ENCODE measurements at places on chromosomes 1 and 21. TPM values are rescaled to one million over a fixed set of nuclear protein-coding genes. Genes with fewer than 3 reads are reported as not detected.

The KRTAP13-2 gene
- not detected for polyA plus RNA-seq

GRCh38 chr21:17201741-17202260 lies 311.0 kb upstream of the CXADR start:
- DNase-seq, result no peak

The VHLL gene
- polyA plus RNA-seq, result 0.22 TPM

DNA sequence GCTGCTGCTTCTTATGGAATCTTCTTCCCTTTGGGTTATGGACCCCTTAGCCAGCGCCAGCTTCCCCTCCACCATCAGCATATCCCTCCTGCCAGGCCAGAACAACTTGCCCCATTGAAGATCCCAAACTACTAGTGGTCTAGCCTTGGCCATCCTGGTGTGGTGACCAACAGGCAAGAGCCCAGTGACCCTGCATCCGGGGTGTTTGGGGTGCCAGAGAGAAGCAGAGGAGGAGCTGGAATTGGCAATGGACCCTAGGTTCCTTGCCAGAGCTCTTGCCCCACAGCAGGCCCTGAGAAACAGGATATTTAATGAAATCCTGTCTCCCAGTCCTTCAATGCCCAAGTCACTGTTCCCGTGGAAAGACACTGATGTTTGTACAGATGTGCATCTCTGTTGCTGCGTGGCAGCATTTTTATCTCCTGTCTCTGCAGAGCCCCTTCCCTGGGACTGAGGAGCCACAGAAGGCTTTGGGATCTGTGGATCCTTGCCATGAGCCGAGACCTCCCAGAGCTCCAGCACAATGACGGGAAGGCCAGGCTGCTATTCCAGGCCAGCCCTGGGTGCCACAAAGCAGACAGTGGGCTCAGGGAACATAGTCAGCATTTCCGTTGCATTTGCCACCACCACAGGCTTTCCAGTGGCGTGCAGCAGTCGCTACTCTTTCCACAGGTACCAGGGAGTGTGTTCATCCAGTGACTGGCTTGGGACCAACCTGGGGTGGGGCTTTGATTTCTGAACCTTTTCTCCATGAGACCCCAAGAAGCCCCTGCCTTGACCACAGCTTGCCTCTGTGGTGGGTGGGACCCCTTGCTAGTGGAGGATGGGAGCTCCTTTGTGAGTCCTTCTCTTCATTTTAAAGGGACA lies 21.6 kb downstream of the NAV1 start:
- no peak for DNase-seq

- DNase-seq, result no peak
Observed at GRCh38 chr1:97164276-97164639, 442.7 kb downstream of the PTBP2 start.

The PIGR gene
- 0.01 TPM for polyA plus RNA-seq

The MFSD2A gene
- polyA plus RNA-seq, result 62.5 TPM

GRCh38 chr1:86447198-86447790 lies 21.4 kb upstream of the CLCA1 start:
- no peak for DNase-seq

The KPRP gene
- polyA plus RNA-seq, result 0.90 TPM

DNA sequence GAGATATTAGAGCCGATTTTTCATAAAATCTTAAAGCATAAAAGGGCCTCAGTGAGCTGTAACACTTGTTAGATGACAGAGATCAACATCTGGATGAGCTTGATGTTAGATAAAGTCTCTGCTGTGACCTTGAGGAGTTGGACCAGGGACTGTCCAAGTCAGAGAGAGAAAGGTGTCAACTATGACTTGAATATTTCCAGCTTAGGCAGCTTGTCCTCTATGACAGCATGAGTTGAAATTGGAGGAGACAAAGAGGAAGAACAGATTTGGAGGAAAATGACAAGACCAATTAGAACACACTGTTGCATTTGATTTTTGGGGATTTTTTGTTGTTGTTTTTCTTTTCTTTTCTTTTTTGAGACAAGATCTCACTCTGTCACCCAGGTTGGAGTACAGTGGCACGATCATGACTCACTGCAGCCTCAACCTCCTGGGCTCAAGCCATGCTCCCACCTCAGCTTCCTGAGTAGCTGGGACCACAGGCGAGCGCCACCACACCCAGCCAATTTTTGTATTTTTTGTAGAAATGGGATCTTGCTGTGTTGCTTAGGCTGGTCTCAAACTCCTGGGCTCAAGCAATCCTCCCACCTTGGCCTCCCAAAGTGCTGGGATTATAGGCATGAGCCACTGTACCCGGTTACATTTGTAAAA lies 35.3 kb upstream of the CLIC4 start:
- no peak for DNase-seq

The C1orf141 gene
- not detected for polyA plus RNA-seq

- no peak for DNase-seq
Observed at GRCh38 chr1:1438531-1439381, 3.3 kb downstream of the VWA1 start.

GRCh38 chr1:25458541-25459298 lies 28.0 kb downstream of the MACO1 start:
- DNase-seq, result no peak

The FCRL4 gene
- polyA plus RNA-seq, result not detected

DNA sequence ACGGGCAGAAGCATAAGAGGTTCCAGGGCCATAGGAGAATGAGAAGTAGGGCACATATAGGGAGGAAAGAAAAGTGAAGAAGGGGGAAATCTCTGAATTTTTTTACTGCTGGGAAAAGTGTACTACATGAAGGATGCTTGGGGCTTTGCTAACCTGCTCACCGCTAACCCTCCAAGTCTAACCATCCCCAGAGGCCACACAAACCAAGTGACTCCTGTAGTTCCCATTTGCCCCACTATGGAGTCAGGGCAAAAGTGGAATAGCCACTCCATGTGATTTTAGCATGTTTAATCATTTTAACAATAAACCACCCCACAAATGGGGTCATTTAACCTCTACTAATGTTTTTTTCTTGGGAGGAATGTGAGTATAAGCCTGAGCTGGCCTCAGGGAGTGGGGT lies 24.7 kb downstream of the MPZ start:
- no peak for DNase-seq

DNA sequence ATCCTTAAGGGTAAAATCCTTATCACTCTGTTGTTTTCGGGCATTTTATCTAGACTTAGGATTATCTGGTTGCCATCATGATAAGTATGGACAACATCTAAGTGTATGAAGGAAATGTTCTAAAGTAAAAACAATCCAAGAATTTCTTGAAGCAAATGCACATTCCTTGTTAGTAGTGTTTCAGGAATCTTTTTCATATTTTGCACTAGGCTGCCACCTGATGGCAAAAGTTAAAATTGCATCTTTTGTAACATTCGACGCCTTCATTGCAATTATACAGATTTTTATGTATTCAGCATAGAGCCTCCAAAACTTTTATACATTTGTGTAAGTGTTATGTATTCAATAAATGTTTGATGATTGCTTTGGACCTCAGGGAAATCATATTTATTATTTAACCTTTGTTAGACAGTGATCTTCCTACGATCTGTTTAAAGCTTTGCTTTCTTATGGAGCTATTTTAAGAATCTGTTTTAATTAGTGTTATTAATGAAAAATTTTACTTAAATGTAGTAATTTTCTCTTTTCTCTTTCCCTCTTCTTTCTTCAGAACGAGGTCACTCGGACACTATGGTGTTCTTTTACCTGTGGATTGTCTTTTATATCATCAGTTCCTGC lies 49.4 kb upstream of the KIAA1614 start:
- DNase-seq, result no peak

DNA sequence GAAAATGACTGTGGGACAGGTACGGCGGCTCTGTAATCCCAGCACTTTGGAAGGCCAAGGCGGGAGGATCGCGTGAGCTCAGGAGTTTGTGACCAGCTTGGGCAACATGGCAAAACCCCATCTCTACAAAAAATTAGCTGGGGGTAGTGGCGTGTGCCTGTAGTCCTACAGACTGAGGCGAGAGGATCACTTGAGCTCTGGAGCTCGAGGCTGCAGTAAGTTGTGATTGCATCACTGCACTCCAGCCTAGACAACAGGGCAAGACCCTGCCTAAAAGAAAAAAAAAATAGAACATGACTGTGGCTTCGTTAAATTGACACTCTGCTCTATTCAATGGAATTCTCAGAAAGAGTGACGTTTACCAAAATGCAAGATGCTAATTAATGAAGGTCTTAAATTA lies 3.9 kb upstream of the DBT start:
- no peak for DNase-seq

GRCh38 chr1:21469581-21469980 lies 29.6 kb downstream of the NBPF3 start:
- DNase-seq, result no peak

The ADAM30 gene
- not detected for polyA plus RNA-seq

- DNase-seq, result no peak
Observed at GRCh38 chr1:10407201-10407600, 8.3 kb downstream of the PGD start.

The FAM177B gene
- not detected for polyA plus RNA-seq

The OVAAL gene
- polyA plus RNA-seq, result not detected

GRCh38 chr21:15850645-15851044 lies 120.9 kb downstream of the USP25 start:
- DNase-seq, result no peak

The SLC30A10 gene
- polyA plus RNA-seq, result 0.08 TPM

GRCh38 chr1:201750934-201751333 lies 78.0 kb upstream of the IPO9 start:
- no peak for DNase-seq

GRCh38 chr1:55703726-55704363 lies 488.7 kb upstream of the USP24 start:
- DNase-seq, result no peak

- DNase-seq, result no peak
Observed at GRCh38 chr1:203722909-203723308, 42.1 kb upstream of the LAX1 start.

DNA sequence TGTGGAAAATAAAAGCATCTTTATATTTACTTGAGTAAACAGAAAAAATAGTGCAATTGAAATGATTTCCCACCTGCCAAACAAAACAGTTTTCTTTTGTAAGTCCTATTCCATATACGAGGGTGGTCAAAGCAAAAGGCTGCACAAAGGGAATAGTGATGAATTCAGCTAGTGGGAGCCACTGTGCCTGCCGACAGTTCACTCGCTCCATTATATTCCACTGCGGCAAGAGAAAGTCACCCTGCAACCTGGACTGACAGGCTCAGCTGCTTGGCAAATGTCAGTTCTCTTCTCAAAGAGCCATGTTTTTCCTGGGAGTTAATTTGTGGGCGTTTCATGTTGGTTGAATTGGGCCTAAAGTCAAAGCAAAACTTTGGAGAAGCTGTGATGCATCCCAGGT lies 145.4 kb downstream of the LMO4 start:
- DNase-seq, result no peak

The CLCA1 gene
- polyA plus RNA-seq, result 0.05 TPM

DNA sequence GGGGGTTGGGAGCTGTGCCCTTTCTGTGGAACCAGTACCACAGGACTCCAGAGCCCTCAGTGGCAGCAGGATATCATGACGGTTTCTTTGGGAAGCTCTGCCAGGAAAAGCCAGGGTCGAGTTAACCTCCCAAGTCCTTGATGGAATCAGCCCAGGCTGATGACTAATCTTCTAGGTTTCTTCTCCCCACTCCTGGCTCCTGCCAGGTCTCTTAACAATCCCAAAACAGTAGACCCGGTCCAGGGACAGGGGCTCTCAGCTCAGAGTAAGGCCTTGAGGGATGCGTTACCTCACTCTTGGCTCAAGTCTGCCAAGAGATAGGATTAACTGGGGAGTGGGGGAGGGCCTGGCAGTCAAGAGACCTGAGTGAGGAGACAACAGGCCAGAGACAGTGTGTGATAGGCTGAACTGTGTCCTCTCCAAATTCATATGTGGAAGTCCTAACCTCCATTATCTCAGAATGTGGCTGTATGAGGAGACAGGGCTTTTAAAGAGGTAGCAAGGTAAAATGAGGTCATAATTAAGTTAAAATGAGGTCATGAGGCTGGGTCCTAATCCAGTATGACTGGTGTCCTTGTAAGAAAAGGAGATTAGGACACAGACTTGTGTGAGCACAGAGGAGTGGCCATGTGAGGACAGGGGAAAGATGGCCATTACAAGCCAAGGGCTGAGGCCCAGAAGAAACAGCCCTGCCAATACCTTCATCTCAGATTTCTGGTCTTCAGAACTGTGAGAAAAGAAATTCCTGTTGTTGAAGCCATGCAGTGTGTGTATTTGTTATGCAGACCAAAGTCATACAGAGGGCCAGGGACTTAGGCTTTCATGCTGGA lies 95.0 kb downstream of the BEND5 start:
- DNase-seq, result no peak

The MARK1 gene
- 6.1 TPM for polyA plus RNA-seq

The OR2L2 gene
- 0.03 TPM for polyA plus RNA-seq

The HENMT1 gene
- polyA plus RNA-seq, result 1.7 TPM

Data from keratinocyte (primary cell).